ENCODE measurements at places on chromosomes 7 and 10.

DNA sequence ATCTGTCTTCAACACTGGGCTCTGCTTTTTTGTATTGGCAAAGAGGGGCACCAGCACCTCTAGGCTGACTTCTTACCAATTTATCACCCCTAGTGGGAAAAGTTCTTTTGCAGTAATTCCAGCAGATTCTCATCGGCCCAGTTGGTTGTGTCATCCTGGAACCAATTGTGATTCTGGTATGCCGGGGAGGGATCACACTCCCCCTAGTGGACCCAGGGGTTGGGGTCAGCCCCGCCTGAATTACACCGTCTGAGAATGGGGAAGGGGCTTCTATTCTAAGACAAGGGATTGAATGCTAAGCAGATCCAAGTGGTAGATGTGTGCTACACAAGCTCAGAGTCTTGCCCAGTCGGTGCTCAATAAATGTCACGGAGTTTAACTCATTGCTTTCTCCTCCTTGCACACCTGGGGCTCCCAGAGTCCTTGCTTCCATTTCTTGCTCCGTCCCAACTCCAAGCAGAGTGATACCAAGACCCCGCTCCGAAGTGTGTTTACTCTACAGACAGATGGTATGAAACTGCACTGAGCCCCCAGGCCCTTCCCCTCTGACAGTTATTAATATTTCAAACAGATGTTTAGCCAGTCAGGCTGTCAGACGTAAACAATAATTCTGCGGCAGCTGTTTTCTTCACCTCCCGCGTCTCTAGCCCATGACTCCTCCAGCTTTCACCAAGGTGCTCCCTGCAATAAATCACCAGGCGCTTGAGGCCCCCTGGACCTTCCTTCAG is 71.9 kb downstream of the C10orf105 start:
- DNase-seq, result no peak

GRCh38 chr10:119595134-119595675 is 1.6 kb downstream of the TIAL1 start:
- no peak for DNase-seq

DNA sequence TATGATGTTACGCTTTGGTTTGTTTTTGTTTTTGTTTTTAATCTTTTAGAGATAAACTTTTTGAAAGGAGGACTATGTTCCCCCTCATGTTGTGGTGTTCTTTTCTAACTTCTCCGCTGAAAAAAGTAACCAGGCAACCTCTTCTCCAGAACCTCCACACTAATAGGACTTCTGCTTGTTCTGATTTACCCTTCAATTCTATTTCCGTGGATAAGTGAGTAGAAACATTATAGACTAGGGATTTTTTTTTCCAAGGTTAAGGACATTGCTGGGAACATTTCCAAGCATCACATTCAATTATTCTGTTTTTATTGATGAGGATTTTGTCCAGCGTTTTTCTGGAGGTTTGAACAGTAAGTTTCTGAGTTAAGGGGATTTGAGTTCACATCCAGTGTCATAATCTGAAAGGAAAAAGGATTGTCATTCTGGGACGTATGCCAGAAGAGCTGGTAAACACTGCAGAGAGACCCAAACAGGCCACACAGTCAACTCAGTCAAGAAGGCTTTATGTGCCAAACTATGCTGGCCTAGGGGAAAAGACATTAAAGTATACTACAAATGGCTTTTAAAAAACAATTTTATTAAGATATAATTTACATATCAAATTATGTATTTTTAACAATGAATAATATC is 28.3 kb upstream of the RALA start:
- no peak for DNase-seq

- no peak for DNase-seq
These were observed 13.9 kb downstream of the PIK3AP1 start for GRCh38 chr10:96706331-96706853.

DNA sequence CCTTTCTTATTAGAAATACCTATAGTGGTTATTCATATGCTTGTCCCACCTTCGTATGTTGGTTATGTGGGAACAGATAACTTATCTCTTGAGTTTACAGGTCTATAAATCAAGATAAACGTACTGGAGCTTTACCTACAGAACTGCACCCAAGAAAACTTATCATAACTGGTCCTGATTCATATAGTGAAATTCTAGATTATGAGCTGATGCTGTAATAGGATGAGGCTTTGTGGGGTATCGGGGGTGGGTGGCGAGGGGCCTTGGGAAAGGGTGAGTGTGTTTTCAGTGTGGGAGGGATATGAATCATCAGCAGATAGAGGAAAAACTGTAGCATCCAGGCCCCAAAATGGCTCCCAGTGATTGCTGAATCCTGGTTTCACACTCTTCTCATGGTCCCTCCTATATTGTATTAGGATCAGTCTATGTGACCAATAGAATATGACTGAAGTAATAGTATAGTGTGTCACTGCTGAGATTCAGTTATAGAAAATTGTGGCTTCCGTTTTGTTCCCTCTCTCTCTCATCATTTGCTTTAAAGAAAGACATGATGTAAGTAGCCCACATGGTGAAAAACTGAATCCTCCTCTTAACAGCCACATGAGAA is 706.8 kb upstream of the LRRTM3 start:
- DNase-seq, result no peak
